Kidney glomerular epithelial cell (primary cell): ENCODE measurements at places on chromosomes 5 and 9.
A peak's percentile ranks its signal among the peaks of the same experiment; 100 is the strongest.

- DNase-seq: no peak
These were observed 65.9 kb downstream of the COL23A1 start for GRCh38 chr5:178524093-178524882.

GRCh38 chr5:9766581-9766980 is 136.4 kb upstream of the TAS2R1 start:
- no peak for DNase-seq

- no peak for DNase-seq
These were observed 13.2 kb downstream of the GZMK start for GRCh38 chr5:55037046-55037771.

GRCh38 chr5:147403651-147404640 is 105.9 kb downstream of the DPYSL3 start:
- peak; percentile 100 for DNase-seq
